ENCODE measurements at places on chromosomes 3 and 15. TPM values are rescaled to one million over a fixed set of nuclear protein-coding genes. Genes with fewer than 3 reads are reported as not detected.

- DNase-seq: no peak
These were observed 39.0 kb upstream of the TRAK1 start for GRCh38 chr3:42052132-42052483.

GRCh38 chr15:43886558-43886957, 59.8 kb downstream of the WDR76 start:
- no peak for DNase-seq

DNA sequence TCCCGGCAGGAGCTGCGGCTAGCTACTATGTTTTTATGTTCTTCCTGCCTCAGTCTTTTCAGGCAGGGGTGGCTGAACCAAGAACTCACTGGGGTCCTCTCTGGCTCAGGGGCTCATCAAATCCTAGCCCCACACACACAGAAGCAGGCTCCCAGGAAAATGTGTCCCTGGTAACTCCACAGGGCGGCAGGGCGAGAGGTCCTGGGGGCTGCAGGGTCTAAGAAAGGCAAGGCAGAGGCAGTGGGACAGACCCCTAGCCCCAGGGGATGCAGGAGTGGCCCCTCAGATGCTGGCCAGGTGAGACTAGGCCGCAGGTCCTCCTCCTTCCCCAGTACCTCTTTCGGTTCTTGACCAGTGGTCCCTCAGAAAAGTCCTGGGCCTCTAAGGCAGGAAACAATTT, 48.9 kb downstream of the PTH1R start:
- DNase-seq: no peak

- DNase-seq: no peak
These were observed 9.7 kb upstream of the AHSG start for GRCh38 chr3:186603159-186603558.

CTXN2 gene
- total RNA-seq: not detected

CKMT1B gene
- total RNA-seq: 3.4 TPM

DNA sequence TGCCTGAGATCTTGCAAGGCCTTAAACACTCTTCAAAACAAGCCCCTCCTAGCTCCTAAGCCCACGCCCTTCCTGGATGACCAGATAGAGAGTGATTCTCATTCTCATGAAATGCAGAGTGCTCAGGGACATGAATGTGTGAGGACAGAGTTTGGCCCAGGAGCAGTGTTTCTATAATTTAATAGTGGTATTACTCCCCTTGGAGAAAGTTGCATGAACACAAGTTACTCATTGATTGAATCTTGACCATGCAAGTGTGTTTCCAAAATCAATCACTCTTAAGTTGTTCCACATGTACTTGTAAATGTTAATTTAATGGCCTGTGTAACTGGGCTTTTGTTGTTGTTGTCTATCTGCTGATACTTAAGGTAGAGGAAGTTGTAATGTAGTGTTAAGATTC, 181.6 kb downstream of the ADAMTSL3 start:
- no peak for DNase-seq

GRCh38 chr15:93118904-93119303, 29.9 kb upstream of the RGMA start:
- no peak for DNase-seq

GOLGA8T gene
- 1.5 TPM for total RNA-seq

ADAMTS17 gene
- total RNA-seq: 5.1 TPM

EPHA6 gene
- total RNA-seq: not detected

CORO2B gene
- total RNA-seq: 2.5 TPM

DNA sequence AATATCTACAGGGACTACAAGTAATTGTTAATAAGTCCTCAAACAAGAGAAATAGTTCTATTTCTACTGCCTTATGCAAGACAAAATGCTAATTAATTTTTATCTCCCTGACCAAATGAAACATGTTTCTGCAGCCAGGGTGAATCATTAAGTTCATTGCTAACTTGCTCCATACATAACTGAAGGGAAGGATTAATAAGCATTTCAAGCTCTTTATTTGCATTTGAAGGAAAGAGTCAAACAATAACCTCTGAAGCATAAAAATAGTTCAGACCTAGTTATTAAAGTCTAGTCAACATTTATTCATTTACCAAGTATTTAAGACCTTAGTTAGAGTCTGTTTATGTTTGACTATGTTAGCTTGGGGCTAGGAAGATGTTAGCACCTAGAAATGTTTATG, 120.0 kb downstream of the ATP1B3 start:
- DNase-seq: no peak

- DNase-seq: no peak
These were observed 22.0 kb upstream of the FAM3D start for GRCh38 chr3:58688574-58688973.

CLRN1 gene
- not detected for total RNA-seq

TMC3 gene
- total RNA-seq: not detected

GRCh38 chr15:25397100-25397499, 41.7 kb downstream of the UBE3A start:
- no peak for DNase-seq

DNA sequence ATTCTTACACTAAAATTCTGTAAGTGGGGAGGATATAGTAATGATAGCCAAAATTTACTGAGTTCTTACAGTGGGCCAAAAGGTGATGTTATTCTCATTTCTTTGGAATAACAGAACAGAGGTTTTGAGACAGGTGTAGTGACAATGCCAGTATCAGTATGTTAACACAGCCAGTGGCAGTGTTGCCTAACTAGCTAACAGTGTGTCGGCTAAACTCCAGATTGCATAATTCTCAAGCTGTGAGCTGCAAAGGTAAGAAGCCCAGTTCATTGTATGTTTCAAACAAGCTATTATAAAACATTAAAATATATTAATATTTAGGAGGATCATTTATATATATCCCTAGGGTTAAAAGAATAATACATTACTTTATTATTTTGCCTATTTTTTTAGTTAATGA, 920 bp downstream of the SLC15A2 start:
- no peak for DNase-seq
